ENCODE measurements at places on chromosomes 1 and 21.

- no peak for DNase-seq
These were observed 21.4 kb upstream of the CLCA1 start for GRCh38 chr1:86447198-86447790.

DNA sequence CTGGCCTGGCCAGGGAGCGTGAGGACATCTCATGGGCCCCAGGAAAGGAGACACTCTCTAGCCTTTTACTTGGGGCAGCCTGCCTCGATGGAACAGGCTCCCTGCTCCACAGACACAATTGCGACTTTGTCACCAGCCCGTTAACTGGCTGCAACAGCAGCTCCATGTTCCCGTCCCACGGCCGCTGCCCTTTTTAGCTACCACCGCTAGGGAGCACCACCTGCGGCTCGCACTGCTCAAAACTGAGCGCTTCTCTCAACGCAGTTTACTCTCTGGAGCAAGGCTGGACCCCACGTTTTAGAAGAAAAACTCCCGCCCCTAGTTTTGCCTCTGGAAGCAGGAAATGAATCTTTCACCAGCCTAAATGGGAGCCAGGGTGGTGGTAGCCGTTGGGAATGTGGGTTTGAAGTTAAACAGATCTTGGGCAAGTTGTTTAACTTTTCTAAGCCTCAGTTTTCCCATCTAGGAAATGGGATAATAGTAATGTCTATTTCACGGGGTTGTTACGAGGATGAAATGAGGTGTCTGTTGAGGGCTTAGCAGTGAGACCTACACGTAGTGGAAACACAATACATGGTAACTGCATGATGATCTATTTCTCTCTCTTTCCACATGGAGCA lies 3.5 kb upstream of the LRRC38 start:
- DNase-seq, result no peak

- no peak for DNase-seq
These were observed 193.2 kb downstream of the TGFB2 start for GRCh38 chr1:218538341-218538740.

DNA sequence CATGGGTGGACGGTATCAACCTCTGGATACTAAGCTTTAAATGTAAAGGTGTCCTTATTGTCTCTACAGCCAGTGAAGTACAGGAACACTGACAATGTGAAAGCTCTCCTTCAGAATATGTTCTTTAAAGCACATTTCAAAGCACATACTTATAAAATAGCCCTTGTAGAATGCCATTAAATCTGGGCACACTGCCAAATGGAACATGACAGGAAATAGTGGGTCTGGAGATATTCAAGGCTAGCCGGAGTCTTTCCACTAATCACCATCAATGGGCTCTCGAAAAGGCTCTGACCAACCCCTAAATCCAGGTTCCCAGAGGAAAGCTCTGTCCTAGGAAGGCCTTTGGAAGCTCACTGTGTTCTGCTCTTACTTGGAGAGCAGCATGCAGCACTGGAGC lies 46.6 kb downstream of the PLD5 start:
- no peak for DNase-seq

GRCh38 chr1:53410701-53411100 lies 48.5 kb upstream of the DMRTB1 start:
- DNase-seq, result no peak

DNA sequence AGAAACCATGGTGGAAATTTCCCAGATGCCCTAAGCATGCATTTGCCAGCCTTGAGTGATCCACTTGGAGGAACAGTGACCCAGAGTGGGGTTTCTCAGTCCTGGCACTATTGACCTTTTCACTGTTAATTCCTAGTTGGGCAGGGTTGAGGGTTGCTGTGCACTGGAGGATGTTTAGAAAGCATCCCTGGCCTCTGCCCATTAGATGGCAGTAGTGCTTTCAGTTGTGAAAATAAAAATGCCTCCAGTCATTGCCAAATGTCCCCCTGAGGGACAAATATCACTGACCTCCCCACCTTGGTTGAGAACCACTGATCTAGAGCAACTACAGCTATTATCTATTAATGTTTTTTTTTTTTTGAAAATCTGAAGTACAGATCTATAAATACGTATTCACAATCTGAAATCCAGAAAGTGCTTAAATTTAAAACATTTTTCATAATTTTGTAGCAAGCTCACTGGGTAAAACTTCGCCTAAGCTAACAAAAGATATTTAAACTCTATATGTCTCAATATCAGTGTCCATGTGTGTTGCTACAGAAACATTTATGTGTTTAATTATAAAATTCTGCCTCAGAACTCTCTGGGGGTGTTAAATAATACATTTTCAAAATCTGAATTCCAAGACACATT lies 27.3 kb downstream of the F3 start:
- DNase-seq, result no peak

Data from GDM1 (cell line).